Naive thymus-derived CD4-positive, alpha-beta T cell (primary cell): ENCODE measurements at places on chromosomes 4 and X. TPM values are rescaled to one million over a fixed set of nuclear protein-coding genes. Genes with fewer than 3 reads are reported as not detected.

GRIA3 gene
- not detected in 2 replicates for total RNA-seq

AR gene
- 0.03 TPM for total RNA-seq

RBMX gene
- 259 TPM for total RNA-seq

MAGEB17 gene
- total RNA-seq = not detected in 2 replicates

PDLIM3 gene
- not detected for total RNA-seq

DNA sequence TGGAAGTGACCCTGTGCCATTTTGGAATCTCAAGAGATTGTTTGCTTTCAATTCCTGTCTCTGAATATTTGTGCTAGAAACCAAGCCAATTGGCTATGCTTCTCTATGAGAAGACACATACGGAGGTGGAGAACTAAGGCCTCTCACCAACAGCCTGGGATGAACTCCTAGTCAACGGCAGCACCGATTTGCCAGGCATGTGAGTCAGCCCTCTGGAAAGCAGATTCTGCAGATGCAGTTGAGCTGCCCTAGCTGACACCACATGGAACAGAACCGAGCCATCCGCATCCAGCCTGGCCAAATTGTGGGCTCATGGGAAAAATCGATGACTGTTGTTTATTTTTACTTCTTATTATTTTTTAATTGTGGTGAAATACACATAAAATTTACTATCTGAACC, 58.2 kb upstream of the WDFY3 start:
- no peak for DNase-seq

DNA sequence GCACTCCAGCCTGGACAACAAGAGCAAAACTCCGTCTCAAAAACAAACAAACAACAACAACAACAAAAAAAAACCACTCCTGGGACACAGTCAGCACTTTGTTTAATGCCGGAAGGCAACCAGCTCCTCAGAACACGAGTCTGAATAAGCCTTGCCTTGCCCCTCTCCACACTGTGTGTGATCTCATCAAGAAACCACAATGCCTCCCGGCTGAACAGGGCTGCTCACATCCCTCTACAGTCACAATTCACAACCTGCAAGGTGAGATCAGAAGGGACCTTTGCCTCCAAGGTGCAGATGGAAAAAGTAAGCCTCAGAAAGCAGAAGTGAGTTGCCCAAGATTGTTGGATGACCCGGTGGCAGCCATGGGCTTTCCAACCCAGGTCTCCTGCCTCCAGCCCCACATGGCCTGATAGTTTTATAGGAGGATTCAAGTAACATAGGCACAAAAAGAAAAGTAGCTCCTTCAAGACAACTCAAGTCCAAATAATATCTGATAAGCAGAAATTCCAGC, 80.8 kb downstream of the JAKMIP1 start:
- no peak for DNase-seq

GRCh38 chr4:30538794-30539193, 181.4 kb upstream of the PCDH7 start:
- DNase-seq = no peak

- no peak for DNase-seq
Observed at GRCh38 chrX:2723286-2723879, 28.5 kb upstream of the XG start.

- no peak for DNase-seq
Observed at GRCh38 chr4:61003301-61003700, 196.8 kb upstream of the ADGRL3 start.

- no peak for DNase-seq
Observed at GRCh38 chr4:119142833-119143232, 7.2 kb downstream of the MYOZ2 start.

DNA sequence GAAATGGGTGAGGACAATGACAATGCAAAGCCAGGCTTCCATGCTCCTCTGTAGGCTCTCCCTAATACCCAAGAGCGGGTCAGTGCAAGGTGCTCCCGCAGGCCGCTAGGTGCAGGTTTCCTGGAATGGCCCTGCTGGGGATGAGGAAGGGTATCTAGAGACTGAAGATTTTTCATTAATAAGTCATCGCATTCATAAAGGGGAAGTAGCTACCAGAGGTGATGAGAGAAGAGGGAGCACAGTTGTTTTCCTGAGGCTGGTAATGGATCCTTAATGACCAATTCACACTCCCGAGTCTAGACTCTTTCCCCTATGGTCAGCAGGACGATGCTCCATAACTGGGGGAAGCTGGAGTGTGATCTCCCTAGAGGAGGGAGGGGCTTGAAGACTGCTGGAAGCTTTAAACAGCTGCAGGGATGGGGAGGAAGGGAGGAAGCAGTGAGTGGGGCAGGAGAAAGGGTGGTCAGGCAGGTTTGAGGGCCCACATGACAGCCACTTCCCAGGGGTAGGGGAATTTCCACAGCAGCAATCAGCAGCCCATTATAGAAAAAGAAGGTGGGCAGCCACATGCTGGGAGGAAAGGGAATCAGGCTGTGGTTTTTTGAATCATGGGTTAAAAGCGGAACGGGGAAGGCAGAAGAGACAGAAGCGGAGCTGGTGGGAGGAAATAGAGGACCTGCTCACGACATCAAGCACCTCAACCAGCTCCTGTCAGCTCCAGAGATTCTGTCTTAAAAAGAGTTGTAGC, 10.2 kb upstream of the ATP6AP2 start:
- DNase-seq = peak; percentile 22

DNA sequence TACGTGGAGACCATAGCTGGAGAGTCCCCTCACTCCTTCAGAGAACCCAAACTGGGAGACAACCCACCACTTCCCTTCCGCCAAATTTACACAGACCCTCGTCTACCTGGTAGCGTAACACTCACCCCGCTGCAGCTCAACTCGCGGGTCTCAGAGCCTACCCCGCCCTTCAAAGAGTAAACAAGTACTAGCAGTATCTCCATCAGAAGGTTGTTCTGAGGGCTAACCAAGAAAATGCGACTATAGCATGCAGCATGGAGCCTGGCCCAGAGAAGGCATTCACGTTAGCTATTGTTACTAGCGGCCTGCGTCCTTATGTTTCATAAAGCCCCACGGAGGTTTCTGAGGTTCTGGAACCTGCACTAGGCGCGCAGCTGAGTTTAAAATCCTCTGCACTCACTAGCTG, 531 bp upstream of the MANBA start:
- DNase-seq = no peak

GRCh38 chr4:74659576-74660411, 134.5 kb downstream of the BTC start:
- no peak for DNase-seq

- no peak for DNase-seq
Observed at GRCh38 chr4:111880116-111880515, 265.1 kb upstream of the FAM241A start.

GRCh38 chr4:139866276-139866962, 200.8 kb downstream of the MGST2 start:
- DNase-seq = no peak

DNA sequence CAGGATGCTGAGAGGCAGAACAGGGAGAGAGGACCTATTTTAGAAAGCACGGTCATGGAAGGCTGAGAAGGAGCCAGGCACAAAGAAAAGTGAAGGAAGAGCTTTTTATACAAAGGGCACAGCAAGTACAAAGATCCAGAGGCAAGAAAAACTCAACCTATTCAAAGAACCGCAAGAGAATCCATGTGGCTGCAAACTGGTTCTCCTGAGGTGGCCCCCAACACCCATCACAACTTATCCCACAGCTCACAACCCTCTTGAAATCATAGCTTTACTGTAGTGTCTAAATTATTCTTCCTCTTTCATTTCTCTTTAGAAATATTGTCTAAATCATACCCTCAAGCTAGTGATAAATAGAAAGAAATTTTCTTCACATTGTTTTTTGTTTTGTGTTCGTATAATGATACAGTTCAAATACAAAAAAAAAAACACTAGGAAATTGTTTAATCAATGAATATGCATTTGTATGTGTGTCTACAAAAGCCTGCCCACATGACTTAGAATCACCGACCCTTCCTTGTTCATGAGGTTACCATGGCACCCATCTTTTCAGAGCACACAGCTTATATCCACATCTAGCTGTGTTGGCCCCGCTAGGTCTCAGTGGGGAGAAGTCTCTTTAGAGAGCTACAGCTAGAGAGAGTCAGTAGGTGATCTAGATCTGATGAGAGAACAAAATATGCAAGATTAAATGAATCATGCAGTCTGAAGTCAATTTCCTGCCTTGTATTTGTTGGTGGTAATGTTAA, 126.9 kb upstream of the DCLK2 start:
- no peak for DNase-seq
